ENCODE measurements at places on chromosomes 5 and 9. TPM values are rescaled to one million over a fixed set of nuclear protein-coding genes. Genes with fewer than 3 reads are reported as not detected.

- DNase-seq = no peak
- H3K27me3 ChIP-seq = no peaks in the 10 kb centered on the region
- peak overlapping the region; percentile 54 for H3K27ac ChIP-seq
These were observed 325.2 kb downstream of the PSAT1 start for GRCh38 chr9:78622126-78622525.

DNA sequence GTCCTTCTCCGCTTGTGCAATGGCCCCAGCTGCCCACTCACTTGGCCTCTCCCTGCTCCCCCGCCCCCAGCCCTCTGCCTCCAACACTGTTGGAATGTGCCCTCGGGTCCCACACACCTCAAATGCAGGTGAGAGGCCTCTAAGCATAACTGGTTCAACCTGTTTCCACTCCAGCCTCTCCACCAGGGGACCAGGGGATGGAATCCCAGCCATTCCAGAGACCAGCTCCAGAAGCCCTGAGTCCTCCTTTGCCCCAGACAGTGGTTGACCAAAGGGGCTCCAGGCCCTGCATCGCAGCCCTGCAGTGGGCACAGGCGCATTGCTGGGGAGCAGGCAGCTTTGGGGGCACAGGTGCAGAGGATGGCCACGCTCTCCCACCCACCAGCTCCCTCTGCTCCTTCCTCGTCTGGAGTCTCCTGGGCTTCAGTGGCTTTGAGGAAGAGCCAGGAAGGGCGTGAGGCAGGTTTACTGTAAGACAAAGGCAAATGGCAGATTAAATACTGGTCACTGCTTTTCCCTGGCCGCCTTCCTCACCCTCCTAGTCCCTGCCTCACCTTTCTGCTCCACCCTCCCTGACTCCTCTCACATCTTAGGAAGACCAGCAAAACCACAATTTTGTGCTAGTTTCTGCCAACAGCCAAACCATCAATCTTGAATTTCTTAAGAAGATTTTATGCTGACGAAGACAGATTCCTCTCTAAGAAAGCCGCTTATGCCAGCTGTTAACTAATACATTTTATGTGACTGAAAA lies 29.1 kb upstream of the IRX2 start:
- no peaks in the 10 kb centered on the region for H3K4me1 ChIP-seq
- no peak overlapping the region for H3K27ac ChIP-seq
- DNase-seq = no peak
- H3K4me3 ChIP-seq = no peak overlapping the region
- H3K36me3 ChIP-seq = peaks cover 7% of the 10 kb centered on the region

Gene DPP7
- total RNA-seq = 37.9 TPM

- DNase-seq = no peak
- no peak overlapping the region for H3K27ac ChIP-seq
- H3K4me3 ChIP-seq = no peak overlapping the region
- no peaks in the 10 kb centered on the region for H3K27me3 ChIP-seq
These were observed 593.7 kb downstream of the DNAH5 start for GRCh38 chr5:13350767-13351166.

- H3K27me3 ChIP-seq = no peaks in the 10 kb centered on the region
- H3K27ac ChIP-seq = no peak overlapping the region
- H3K36me3 ChIP-seq = peaks cover 7% of the 10 kb centered on the region
- DNase-seq = no peak
These were observed 14.9 kb upstream of the MEGF10 start for GRCh38 chr5:127275641-127276193.

GRCh38 chr5:155137683-155138082 lies 124.1 kb downstream of the KIF4B start:
- H3K27me3 ChIP-seq = peaks cover 45% of the 10 kb centered on the region
- no peak overlapping the region for H3K27ac ChIP-seq
- no peak overlapping the region for H3K4me3 ChIP-seq

DNA sequence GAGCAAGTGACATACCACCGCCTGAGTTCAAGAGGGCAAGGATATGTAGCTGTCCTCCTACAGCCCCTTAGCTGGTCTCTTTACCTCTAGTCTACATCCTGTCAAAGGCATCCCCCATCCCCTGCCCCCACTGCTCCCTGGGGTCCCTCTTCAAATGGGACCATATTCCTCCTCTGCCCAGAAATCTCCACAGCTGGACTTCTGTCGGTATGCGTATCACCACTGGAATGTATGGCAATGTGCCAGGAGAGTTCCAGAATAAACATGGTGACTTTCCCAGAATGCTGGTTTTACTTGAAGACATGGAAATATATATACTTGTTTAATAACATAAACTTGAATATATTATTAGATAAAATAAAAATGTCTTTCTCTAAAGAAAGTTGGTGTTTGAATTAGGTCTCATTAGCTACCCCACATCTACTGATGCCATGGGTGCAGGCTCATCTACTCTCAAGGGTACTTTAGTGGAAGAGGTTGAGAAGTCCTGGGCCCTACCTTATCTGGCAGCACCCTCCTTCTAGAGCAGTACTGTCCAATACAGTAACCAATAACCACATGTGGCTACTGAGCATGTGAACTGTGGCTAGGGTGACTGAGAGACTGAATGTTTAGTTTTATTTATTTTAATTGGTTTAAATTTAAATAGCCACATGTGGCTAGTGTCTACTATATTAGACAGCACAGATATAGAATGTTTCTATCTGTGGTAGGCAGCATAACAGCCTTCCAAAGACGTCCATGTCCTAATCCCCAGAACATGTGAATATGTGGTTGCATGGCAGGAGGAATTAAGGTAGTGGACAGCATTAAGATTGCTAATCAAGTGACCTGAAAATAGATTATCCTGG lies 181.7 kb upstream of the SLC30A5 start:
- no peak for DNase-seq
- no peaks in the 10 kb centered on the region for H3K27me3 ChIP-seq
- H3K4me1 ChIP-seq = no peaks in the 10 kb centered on the region
- peak overlapping the region; percentile 82 for H3K27ac ChIP-seq

Gene IFNA2
- not detected for total RNA-seq

Gene CATSPER3
- 0.54 TPM for total RNA-seq

Gene ACER2
- total RNA-seq = 5.6 TPM

Gene PCDHB5
- 3.0 TPM for total RNA-seq

Gene BARHL1
- total RNA-seq = not detected

DNA sequence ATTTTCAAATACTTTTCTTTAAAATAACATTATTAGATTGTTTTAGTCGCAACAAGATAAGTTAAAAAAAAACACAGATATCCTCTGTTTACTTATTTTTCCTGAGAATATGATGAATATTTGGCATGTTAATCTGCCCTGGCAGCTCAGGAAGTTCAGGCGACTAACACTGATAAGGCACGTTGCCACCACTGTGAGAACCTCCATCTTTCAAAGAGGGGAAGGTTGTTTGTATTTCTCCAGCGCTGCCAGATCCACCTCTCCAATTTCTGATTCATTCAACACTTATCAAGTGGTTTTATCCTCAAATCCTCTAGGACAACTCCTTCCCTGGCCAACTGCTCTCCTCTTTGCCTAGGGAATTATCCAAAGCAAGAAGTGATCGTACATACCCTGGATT lies 21.8 kb downstream of the CTNNAL1 start:
- no peaks in the 10 kb centered on the region for H3K27me3 ChIP-seq
- peaks cover 27% of the 10 kb centered on the region for H3K36me3 ChIP-seq
- no peak overlapping the region for H3K27ac ChIP-seq
- no peak for DNase-seq

Gene CYLC2
- not detected for total RNA-seq

DNA sequence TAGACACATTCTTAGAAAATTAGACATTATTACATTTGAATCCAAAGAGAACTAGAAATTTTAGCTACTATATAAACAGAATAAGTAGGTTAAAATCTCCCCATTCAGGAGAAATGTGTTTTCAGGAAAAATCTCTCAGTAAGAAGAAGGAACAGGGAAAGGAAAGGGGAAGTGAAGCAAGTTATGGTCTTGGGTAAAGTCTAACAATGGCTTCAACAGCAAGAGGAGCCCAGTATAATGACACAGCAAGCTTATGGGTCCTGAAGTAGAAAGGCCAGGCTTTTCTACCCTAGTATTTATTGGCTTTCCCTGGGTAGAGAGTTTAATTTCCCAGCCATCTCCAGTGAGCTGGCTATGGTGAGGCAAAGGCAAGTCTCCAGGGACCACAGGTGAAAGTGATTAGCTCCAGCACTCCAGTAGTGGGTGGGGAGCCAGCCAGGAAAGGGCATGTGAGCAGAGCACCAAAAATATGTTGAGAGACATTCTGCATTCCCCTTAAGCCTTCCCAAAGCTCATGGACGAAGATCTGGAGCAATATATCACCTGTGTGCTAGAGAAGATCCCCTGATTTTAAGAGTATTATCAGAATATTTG lies 981.7 kb downstream of the NR2F1-AS1 start:
- H3K36me3 ChIP-seq = no peaks in the 10 kb centered on the region
- peaks cover 7% of the 10 kb centered on the region for H3K4me1 ChIP-seq
- DNase-seq = no peak

- H3K27me3 ChIP-seq = no peaks in the 10 kb centered on the region
- H3K27ac ChIP-seq = no peak overlapping the region
- H3K4me3 ChIP-seq = no peak overlapping the region
- DNase-seq = no peak
- no peaks in the 10 kb centered on the region for H3K36me3 ChIP-seq
These were observed 104.4 kb downstream of the FANCC start for GRCh38 chr9:95213117-95213516.

DNA sequence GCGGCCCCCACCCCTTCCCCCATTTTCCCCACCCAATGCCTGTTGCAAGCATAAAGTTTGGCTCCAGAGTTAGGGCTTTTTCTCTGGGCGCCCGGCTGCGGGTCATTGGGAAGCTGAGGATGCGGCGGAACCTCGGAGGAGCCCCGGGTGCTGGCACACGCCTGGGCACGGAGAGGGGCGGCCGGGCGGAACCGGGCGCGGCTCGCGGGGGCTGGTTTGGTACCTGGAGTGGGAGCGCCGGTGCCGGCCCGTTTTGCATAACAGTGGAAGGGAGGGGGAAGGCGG lies 1.2 kb downstream of the PPARGC1B start:
- no peaks in the 10 kb centered on the region for H3K36me3 ChIP-seq
- H3K27me3 ChIP-seq = peaks cover 59% of the 10 kb centered on the region
- DNase-seq = peak; percentile 8
- no peak overlapping the region for H3K27ac ChIP-seq
- peaks cover 5% of the 10 kb centered on the region for H3K4me1 ChIP-seq

DNA sequence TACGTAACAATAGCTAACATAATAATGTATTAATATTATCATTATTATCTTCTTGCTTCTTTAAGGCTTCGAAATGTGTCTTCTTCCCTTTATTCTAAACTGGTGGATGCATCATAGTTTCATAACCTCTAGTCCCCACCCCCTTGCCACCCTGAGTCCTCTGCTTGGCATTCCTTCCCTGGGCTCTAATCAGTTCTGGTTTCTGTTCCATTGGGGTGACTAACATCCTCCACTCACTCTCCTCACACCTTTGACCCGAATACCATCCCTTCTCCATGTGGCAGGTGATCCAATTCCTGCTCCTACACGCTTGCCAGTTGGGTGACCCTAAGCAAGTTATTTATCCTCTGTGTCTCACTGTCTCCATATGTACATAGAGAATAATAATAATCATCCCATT lies 286.1 kb downstream of the TRPM3 start:
- DNase-seq = no peak
- H3K27me3 ChIP-seq = no peaks in the 10 kb centered on the region
- no peak overlapping the region for H3K27ac ChIP-seq
- no peaks in the 10 kb centered on the region for H3K36me3 ChIP-seq
- no peak overlapping the region for H3K4me3 ChIP-seq

GRCh38 chr5:71862507-71863060 lies 143.5 kb downstream of the CARTPT start:
- H3K4me1 ChIP-seq = no peaks in the 10 kb centered on the region
- no peaks in the 10 kb centered on the region for H3K27me3 ChIP-seq
- peaks cover 3% of the 10 kb centered on the region for H3K36me3 ChIP-seq
- no peak for DNase-seq

Gene TOR1A
- 40.5 TPM for total RNA-seq

- peaks cover 10% of the 10 kb centered on the region for H3K4me1 ChIP-seq
- H3K27me3 ChIP-seq = no peaks in the 10 kb centered on the region
- no peak for DNase-seq
- no peak overlapping the region for H3K4me3 ChIP-seq
These were observed 339.1 kb downstream of the NFIB start for GRCh38 chr9:13974891-13975290.
